ENCODE measurements at places on chromosomes 16 and 17.
A peak's percentile ranks its signal among the peaks of the same experiment; 100 is the strongest.

DNA sequence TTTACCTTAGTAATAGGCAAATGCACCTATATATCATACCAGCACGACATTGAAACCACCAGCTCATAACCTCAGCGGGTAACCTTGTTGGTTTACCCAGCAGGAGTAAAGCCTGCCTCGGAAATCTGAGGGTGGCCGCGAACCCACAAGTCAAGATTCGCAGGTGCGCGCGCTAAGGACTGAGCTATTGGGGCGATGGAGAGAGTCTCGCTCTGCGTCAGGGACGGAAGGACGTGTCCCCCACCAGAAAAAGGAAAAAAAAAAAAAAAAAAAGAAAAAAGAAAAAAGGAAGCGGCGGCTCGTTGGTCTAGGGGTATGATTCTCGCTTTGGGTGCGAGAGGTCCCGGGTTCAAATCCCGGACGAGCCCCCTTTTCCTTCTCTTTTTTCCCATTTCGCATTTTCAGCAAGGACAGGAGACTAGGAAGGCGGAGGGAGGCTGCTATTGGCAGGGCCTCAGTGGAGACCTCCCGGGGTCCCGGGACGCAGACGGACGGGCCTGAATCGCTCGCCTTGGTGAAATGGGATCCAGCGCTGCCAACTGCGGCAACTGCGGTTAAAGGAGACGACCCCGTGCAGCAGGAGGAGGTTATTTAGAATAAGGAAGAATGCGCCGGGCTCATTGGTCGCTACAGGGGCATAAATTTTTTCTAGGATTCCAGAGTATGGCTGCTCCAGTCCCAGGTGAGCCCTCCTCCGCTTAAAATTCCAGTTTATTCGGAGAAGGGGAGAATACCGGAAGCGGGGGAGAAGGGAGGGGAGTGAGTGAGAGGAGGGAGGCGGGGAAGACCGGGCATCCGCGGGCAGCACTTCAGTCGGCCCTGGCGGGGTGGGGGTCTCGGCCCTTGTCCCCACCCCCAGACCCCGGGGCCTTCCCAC lies at the start of gene OR1F1:
Gene OR1F1 (plus strand): TSS at position 407 of the 877 bp plus-strand sequence.
- no peak for DNase-seq

- no peak for DNase-seq
Measured at GRCh38 chr16:19228575-19228974, 57.0 kb upstream of the CLEC19A start.

GRCh38 chr17:35588196-35588920 lies 1.2 kb downstream of the AP2B1 start:
- no peak for DNase-seq

- no peak for DNase-seq
Measured at GRCh38 chr17:78110363-78111015, 18.1 kb downstream of the TMC6 start.

GRCh38 chr16:54055864-54056263 lies 230.7 kb downstream of the IRX3 start:
- DNase-seq: no peak

- no peak for DNase-seq
Measured at GRCh38 chr17:49016775-49017463, 19.7 kb downstream of the IGF2BP1 start.

DNA sequence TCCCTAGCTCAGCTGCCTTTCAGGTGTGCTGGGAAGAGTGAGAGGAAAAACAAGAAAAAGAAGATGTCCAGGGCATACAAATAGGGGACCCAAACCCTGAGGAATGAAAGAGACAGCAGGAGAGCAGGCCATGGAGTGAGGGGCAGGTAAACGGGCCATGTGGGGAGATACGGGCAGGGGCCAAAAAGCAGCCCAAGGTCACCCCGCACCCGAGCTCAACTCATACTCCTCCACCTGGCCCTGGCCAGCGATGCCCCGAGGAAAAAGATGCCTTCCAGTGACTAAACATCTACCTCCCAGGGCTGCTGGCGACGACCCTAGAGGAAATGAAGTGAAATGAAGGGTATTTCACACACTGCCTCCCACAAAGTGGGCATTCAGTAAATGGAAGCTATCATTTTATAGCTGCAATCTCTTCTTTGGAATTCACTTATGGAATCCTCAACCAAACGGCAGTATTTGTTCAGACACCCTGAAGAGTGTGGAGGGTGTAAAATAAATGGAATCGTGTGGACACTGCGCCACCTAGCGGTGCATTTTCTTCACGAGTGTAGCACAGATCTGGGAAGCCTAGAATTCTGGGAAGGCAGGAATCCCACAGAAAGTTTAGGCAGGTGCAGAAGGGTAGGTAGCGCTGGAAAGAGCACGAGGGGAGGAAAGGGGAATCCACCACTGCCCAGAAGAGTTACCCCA lies 14.9 kb downstream of the ELAC2 start:
- DNase-seq: peak; percentile 48
